Stimulated activated CD4-positive, alpha-beta T cell treated with anti-CD3 and anti-CD28 coated beads, Interleukin-4, amount 100 ng/mL, for 4 hours (primary cell): ENCODE measurements at places on chromosomes 6 and 20.

GRCh38 chr6:489001-489400 is 97.4 kb downstream of the IRF4 start:
- no peak for DNase-seq

- no peak for DNase-seq
Observed at GRCh38 chr6:16806363-16806762, 45.1 kb upstream of the ATXN1 start.

DNA sequence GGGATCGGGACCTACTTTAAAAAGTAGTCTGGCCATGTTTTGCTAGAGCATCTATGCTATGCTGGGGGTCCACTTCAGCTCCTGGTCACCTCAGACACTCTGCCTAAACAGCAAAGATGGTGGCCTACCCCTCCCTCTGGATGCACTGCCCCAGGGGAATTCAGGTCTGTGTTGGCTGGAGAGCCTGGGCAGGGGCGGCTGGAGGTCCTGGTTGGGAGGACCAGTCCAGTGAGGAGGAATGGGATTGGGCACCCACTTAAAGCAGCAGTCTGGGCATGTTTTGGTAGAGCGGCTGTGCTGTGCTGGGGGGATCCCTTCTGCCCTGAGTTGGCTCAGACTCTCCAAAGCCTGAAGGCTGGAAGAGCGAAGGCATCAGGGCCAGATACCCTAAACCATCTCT is 23.2 kb upstream of the TCF21 start:
- DNase-seq, result no peak

GRCh38 chr20:1619861-1620444 is at the start of gene SIRPB1:
Gene SIRPB1, minus strand, starts transcription at chr20:1620009. Its CDS starts 65 bp downstream, at chr20:1619944.
- no peak for DNase-seq

GRCh38 chr20:21968486-21968885 is 263.0 kb downstream of the PAX1 start:
- DNase-seq, result no peak

GRCh38 chr6:16669227-16669626 is 92.0 kb downstream of the ATXN1 start:
- peak; percentile 49 for DNase-seq

GRCh38 chr6:166683477-166683876 is 56.4 kb upstream of the RPS6KA2 start:
- no peak for DNase-seq

GRCh38 chr6:45589367-45589766 is 211.6 kb upstream of the SUPT3H start:
- no peak for DNase-seq

DNA sequence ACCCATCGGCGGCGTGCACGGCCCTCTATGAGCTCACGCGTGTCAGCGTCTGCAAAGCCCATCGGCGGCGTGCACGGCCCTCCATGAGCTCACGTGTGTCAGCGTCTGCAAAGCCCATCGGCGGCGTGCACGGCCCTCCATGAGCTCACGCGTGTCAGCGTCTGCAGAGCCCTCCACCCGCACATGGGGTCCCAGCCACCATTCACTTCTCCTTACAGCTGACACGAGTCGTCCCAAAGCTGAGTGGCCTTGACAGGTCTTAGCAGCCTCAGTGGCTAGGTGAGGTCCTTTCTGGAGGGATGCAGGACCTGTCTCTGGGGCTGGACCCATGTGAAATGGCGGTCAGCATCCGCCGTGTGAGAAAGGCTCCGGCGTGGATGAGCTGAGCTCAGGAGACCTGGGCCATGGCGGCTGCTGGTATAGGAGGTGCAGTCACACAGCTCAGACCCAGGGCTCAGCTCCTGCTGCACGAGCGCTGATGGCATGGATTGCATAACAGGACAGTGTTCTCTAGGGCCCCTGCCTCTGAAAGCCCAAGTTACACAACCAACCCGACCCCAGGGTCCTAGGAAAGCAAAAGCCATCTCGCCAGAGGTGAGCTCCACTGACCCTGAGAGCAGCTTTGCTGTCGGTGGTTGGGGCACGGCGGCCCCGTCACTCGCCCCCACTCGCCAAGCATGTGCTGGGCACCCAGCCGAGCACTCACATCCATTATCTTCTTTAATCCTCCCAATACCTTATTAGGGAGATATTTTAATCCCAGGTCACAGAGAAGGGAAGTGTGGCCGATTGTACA is 38.9 kb downstream of the DLL1 start:
- no peak for DNase-seq

DNA sequence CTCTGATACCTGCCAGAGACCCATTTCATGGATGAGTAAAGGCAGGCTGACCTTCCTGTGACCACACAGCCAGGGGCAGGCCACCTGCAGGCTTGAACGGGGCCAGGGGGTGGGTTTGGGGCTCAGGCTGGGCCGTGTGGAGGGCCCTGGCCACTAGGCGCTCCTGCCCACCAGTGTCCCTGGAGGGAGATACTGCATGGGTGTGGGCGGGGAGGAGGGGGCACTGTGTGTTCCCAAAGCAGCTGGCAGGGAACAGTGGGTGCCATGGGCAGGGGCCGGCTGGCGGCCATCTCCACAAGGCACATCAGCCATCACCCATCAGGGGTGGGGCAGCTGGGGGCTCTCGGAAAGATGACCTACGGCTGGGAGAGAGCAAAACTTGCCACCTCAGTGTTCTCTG is 15.4 kb downstream of the SRC start:
- DNase-seq, result no peak

DNA sequence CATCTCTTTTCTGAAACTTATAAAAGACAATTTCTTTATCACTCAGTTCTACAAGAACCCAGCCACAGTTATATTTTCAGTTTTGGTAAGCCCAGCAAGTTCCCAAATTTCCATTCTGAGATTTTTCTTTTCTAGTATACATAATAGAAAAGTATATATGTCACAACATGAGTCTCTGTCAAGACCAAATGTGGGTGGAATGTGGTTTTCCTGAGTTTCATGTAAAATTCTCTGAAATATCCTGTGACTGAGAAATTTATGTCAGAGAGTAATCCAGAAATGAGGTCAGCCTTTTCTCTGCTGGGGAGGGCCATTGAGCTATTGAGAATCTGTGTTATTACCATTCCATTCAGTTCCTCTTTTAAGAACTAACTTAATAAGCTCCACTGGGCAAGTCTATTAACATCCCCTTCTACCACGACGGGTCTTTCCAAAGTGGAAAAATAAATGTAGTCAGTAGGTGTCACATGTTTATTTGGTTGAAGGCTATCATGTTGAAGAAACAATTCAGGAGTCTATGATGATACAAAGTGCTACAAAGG is 100.7 kb upstream of the HMGN3 start:
- no peak for DNase-seq

DNA sequence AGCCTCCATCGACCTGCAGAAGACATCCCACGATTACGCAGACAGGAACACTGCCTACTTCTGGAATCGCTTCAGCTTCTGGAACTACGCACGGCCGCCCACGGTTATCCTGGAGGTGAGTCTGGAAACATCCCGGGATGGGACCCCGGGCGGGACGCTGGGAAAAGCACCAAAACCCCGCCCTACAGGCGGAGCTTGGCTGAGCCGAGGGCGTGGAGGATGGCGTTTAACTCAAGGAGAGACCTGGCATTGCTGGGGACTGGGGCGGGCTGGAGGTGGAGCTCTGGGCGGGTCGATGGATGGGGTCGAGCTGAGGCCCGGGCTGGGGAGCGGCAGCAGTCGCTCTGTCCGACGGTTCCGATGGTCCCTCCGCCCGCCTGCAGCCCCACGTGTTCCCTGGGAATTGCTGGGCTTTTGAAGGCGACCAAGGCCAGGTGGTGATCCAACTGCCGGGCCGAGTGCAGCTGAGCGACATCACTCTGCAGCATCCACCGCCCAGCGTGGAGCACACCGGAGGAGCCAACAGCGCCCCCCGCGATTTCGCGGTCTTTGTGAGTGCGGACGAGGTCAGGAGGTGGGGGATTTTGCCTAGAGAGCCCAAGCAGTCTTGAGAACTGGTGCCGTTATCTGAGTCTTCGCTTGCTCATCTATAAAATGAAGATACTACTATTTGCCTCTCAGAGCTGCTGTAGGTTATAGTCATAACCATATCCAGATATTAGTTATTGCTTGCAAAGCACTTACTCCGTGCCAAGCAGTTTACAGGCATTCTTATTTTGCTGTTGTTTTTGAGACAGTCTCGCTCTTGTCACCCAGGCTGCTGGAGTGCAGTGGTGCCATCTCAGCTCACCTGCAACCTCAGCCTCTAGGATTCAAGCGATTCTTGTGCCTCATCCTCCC is 3.8 kb downstream of the SPAG4 start:
- DNase-seq, result peak; percentile 70

DNA sequence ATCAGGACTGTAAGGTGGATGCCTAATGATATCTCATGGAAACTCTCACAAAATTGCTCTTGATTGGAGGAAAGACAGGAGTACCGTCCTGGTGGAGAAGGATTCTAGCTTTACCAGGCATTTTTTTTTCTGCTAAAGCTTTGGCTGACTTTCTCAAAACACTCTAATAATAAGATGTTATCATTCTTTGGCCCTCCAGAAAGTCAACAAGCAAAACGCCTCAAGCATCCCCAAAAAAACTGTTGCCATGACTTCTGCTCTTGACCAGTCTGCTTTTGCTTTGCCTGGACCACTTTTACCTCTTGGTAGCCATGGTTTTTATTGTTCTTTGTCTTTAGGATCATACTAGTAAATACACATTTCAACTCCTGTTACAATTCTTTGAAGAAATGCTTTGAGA is 55.5 kb upstream of the RUNX2 start:
- no peak for DNase-seq

GRCh38 chr6:144653885-144654505 is 368.9 kb downstream of the UTRN start:
- no peak for DNase-seq

DNA sequence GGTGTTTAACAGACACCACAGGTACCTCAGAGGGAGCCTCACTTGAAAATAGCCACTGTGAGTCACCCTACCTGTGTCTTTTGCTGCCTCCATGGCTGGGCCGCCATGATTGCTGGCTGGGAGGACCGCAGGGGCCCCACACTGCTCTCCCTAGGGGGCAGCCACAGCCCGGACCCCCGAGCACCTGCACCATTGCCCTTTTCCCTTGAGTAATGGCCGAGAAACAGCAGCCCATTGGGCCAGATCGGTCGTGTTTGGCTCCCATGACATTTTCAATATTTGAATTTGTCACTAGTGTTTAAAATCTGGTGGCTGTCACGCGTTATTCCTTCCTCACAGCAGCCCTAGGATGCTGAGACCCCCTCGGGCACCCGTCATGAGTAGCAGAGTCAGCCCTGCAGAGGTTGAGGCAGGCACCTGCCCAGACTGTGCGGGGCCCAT is 6.7 kb downstream of the ZBP1 start:
- no peak for DNase-seq

- DNase-seq, result no peak
Observed at GRCh38 chr20:5786930-5787795, 37.0 kb downstream of the SHLD1 start.

DNA sequence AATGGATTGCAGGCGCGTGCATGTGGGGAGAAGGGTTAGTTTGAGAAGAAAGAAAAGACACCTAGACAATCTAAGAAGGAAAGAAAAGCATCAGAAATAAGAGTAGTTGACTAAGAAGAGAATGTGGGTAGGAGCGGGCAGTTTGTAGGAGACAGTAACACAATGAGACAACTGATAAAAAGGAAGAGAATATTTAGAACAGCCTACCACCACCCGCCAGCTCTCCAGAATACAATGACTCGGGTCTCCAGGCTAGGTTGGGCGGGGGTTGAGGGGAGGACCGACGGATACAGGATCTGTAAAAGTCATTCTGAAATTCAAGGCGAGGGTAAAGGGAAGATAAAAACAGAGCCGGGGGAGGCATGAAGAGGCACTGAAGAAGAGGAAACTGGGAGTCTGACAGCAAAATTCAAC is 712 bp downstream of the ABHD16A start:
- DNase-seq, result peak; percentile 18

- DNase-seq, result no peak
Observed at GRCh38 chr6:54624779-54625178, 221.8 kb upstream of the FAM83B start.

GRCh38 chr6:19324376-19324775 is 512.8 kb upstream of the ID4 start:
- no peak for DNase-seq

GRCh38 chr6:113290684-113291083 is 566.5 kb upstream of the MARCKS start:
- DNase-seq, result no peak

DNA sequence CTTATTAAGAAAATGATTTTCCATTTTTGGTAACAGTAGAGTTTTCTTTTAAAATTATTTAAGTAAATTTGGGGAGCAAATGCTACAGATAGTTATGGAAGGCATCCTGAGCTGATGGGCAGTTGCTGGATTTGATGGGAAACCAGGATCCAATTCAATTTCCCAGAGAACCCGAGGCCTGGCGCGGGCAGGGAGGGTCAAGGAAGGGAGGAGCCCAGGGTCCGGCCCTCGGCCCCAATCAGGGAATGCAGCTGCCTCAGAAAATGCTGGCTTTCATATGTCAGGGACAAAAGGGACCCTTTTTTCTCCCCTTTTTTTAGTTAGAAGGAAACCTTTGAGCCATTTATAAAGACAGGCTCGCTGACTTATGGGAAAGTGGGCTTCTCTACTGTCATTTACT is 42.1 kb downstream of the CTCFL start:
- no peak for DNase-seq

DNA sequence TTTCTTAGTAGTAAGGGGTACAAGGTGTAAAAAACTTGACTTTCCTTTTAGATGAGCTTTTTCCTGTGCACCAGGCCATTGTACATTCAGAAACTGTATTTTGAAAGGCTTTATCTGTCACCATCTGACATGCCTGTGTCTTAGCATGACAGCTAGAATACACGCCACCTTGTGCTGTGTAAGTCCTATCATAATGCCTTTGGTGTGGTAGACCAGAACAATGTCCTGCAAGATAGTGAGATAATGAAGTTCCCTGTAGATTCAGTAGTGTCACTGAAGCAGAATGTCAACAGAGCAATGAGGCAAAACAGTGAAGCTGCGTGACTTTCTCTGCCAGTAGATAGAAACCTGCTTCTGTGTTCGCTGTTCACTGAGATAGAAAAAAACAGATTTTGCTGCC is 105.8 kb downstream of the JAG1 start:
- DNase-seq, result no peak

DNA sequence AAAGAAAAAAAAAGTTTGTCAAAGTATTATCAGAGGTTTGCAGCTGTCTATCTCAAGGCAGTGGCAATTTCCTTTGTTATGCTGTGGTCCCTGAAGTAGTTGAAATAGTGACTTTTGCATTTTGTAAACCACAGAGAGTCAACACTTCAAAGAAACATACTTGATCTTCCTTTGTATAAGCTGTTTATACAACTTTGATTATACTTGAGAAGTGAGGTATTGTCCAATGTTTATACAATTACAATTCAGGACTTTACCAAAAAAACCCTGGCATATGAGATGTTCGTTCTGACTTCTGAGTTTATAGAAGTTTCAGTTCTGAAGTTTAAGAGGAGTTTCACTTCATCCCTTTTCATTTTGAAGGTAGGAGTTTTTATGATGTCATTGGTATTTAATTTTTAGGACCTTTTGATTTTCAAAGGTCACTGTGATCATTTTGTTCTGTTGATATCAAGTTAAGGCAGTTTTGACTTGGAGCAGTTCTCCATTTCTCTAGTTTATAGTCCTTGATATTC is 4.0 kb downstream of the STK4 start:
- DNase-seq, result no peak

- no peak for DNase-seq
Observed at GRCh38 chr20:23140991-23141390, 54.9 kb upstream of the CD93 start.

- DNase-seq, result no peak
Observed at GRCh38 chr6:143328876-143329275, 121.6 kb downstream of the ADAT2 start.

- peak; percentile 89 for DNase-seq
Observed at GRCh38 chr6:119349361-119350201, at the start of gene MAN1A1. Gene MAN1A1, minus strand, starts transcription at chr6:119349761. Its CDS starts 696 bp downstream, at chr6:119349065.

- peak; percentile 61 for DNase-seq
Observed at GRCh38 chr6:35327349-35328027, 14.9 kb upstream of the PPARD start.
